Mesenchymal stem cell (in vitro differentiated cells and primary cell): ENCODE measurements at places on chromosomes 12 and 14.

GRCh38 chr12:54195737-54196347 lies 7.1 kb upstream of the SMUG1 start:
- peak; percentile 63 for DNase-seq

GRCh38 chr14:51092965-51093364 lies 1.9 kb downstream of the TRIM9 start:
- no peak for DNase-seq

- DNase-seq, result no peak
Observed at GRCh38 chr12:87382959-87383566, 646.1 kb downstream of the C12orf50 start.

DNA sequence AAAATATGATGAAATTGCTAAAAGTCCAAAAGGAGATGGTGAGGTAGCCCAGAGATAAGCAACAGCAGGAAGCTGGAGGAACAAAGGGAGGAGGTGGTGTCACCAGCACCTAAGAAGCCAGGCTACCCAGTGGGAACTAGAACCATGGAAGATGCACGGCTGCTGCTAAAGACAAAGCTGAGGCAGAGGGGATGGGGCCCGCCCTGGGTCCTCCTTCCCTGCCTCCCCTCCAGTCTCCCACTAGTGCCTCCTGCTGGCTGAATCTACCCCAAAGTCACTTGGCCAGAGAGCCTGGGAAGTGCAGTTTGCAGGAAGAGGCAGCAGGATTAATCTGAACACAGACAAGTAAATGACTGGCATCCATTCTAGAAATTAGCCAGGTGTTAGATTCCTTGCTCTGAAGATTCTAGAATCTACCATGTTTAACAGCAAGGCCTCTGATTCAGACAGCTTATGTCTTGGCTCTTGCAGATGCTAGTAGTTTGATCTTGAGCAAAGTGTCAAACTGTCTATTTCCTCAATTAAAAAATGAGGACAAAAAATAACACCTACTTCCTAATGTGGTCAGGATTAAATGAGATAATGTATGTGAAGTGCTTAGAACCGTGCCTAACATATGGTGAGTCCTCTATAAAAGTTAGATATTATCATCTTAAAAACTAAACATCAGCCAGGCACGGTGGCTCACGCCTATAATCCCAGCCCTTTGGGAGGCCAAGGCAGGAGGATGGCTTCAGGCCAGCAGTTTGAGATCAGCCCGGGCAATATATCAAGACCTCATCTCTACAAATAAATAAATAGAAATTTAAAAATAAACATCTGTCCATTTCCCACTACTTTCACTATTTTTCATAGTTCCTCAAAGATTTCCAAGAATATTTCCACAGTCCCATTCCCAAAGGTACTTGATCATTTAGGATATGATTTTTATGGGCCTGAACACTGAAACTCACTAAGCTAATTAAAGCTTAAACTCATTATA lies 5.8 kb upstream of the LRP10 start:
- no peak for DNase-seq

DNA sequence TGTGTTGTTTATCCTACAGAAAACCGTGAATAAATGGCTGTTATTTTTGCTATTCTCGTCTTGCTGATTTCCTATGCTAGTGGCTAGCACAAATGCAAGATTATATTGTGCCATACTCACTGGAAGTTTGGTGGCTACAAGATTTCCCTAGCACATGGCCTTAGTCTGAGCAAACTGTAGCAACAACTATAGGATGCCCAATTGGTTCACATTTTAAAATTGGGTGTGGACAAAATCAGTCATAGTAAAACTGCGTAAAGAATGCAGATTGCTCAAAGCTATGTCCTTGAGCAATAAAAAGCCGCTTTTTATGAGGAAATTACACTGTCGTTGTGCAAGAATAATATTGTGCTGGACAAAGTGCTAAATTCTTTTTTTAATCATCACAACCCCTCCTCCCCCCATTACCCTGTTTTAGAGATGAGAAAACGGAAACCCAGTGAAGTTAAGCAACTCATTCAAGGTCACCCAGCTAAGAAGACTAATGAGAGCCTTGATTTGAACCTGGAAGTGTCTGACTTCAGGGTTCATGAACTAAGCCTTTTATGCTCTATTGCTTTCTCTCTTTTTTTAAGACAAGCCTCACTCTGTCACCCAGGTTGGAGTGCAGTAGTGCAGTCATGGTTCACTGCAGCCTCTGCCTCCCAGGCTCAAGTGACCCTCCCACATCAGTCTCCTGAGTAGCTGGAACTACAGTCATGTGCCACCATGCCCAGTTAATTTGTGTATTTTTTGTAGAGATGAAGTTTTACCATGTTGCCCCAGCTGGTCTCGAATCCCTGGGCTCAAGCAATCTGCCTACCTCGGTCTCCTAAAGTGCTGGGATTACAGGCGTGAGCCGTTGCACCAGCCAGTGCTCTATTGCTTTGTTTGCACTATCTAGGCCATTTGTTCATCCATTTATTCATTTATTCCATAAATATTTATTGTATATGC lies 73.6 kb downstream of the SRGAP1 start:
- peak; percentile 97 for DNase-seq

DNA sequence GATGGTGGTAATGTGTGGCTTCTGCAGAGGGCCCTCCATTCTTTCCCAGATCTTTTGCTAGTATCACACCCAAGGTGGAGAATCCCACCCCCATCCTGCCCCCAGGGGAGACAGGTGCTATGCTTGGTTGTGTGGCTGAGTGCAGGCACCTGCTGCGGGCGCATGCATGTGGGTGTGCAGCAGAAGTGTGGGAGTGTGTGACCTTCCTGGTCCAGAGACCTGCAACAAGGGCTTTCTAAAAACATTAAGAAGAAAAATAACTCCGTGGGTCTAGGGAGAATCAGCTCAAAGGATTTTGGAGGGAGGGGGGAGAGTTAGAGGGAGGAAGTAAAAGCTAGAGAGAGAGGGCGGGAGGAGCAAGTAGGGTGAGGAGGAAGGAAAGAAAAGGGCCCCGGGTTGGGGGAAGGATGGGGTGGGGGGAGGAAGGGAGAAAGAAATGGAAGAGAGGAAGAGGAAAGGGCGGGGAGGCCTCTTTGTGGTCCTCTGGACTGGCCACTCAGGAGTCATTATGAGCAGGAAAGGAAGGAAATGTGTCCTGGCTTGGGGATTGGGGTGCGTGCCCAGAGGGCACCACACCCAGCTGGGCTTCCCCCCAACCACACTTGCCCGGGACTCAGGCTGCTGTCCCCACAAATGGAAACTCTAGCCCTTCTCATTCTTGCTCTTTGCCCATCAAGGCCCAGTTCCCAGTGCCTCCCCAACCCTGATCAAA lies 3.1 kb upstream of the FIGNL2 start:
- no peak for DNase-seq

DNA sequence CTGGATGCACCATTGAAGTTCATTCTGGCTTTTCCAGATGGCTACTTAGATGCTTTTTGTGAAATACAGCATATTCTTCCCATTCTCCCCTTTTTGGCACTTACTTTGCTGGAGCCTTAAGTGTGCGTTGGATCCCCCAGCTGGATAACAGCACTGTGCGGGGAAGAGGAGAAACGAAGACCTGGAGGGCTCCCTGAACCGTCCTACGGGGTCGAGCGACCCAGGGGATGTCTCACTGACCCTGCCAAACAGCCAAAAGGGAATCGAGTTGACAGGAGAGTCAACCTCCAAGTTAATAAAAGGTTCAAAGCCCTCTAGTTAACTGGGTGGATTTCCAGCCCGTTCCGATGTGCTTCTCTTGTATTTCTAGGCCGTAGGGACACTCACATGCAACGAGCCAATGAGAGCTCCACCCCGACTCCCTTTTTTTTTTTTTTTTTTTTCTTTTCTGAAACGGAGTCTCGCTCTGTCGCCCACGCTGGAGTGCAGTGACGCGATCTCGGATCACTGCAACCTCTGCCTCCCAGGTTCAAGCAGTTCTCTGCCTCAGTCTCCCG lies 1.0 kb upstream of the CAMKK2 start:
- DNase-seq, result peak; percentile 69

GRCh38 chr14:59245809-59246295 lies 57.4 kb downstream of the DAAM1 start:
- no peak for DNase-seq

DNA sequence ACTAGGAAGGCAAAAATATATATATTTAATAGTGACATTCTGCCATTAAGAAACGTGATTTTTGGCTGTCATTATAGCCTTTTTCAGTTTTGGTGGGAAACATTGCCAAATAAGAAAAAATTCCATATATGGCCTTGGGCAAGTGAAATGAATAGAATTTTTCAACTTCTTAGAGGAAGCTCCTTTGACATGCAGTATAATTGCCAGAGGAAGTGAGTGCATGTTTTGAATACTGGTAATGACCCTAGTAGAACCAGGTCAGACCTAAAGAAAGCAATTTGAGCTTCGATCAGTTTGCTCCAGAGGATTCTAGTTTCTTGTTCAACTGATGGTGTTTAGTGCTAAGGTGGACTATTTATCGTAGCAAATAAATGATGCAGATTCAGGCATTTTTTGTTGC lies 26.2 kb upstream of the TRIM9 start:
- no peak for DNase-seq

GRCh38 chr14:99575043-99576023 lies 28.7 kb downstream of the CCDC85C start:
- DNase-seq, result no peak

DNA sequence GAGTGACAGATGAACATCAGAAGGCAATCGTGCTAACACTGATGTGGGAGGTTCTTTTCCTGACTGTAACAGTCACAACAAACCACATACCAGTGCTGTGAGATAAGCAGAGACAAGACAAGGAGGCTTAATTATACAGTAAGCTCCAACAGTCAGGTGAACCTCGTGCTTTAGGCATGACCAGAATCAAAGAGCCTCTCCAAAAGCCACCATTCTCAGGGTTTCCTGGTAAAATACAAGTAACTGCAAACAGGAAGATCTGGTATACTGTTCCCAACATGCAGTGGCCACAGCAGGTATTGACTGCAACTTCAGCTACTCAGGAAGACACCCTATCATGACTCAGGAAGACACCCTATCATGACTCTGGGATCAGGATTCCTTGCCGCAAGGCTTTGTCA lies 47.3 kb upstream of the GTF2A1 start:
- peak; percentile 3 for DNase-seq

GRCh38 chr12:97912943-97913342 lies 450.3 kb downstream of the RMST start:
- no peak for DNase-seq

DNA sequence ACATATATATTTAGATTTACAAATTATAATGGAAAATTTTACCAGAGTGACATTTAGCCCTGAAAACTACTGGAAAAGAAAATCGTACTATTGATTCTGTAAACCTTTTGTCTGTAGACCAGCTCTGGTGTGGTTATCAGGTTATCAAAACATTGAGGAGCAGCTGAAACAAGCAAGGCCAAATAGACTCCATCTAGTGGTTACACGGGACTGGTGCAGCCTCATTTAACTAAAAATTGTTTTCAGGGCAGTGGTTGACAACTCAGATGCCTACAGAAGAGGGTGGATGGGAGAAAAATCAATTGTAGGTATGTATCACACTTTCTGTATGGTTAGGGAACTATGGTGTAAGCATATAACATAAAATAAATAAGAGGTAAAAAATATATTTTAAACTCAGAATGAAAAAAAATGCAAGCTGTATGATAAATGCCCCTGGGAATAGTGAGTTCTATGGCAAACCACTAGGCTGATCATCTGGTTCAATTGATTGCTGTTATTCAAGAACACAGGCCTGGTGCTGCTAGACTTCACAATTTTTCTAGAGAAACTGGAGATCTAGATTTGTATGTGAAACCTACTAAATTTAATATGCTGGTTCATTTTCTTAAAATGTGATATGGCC lies 51.2 kb downstream of the ACSS3 start:
- peak; percentile 56 for DNase-seq

GRCh38 chr12:29415111-29415510 lies 34.1 kb upstream of the ERGIC2 start:
- no peak for DNase-seq

- DNase-seq, result no peak
Observed at GRCh38 chr14:64541972-64542835, 1.7 kb downstream of the HSPA2 start.

- DNase-seq, result no peak
Observed at GRCh38 chr12:101597164-101597563, 2.4 kb downstream of the MYBPC1 start.

DNA sequence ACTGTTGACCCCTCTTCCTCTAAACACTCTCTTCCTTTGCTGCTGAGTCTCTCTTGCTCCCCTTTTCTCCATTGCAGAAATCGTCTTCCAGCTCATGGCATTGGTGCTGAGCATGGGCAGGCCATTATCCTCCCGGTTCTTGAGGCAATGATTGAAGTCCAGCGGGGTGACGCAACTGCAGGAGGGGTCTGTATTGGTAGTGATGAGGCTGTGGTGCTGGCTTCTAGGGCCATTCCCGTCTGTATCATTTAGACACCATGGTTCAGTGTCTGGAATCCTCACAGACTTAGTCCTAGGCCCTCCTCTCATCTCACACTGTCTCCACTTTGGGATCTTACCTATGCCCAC lies 720 bp upstream of the SLC22A17 start:
- DNase-seq, result no peak

DNA sequence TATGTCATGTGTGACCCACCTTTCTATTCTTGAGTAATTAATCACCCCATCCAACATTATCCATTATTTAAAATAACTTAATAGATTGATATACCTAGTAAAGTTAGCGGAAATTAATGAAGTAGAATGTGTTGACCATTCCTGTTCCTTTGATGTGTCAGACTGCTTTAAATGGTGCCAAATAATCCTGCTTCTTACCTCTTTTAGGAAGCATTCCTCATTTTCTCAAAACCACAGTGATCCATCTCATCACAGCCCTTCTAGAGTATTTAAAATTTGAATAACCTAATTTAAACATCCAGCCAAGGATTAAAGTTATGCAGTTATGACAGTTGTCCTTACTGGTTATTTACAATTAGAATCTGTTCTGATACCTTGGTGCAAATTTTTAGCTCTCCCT lies 6.9 kb downstream of the MGAT4C start:
- no peak for DNase-seq

- no peak for DNase-seq
Observed at GRCh38 chr12:121711361-121712189, 977 bp upstream of the TMEM120B start.

GRCh38 chr14:90936757-90937440 lies 120.7 kb upstream of the TTC7B start:
- DNase-seq, result no peak

- no peak for DNase-seq
Observed at GRCh38 chr12:125677829-125678228, 612.6 kb downstream of the AACS start.

GRCh38 chr12:6443361-6443983 lies 1.3 kb upstream of the CD27 start:
- no peak for DNase-seq

GRCh38 chr12:104010121-104010520 lies 39.9 kb downstream of the GLT8D2 start:
- DNase-seq, result no peak

GRCh38 chr12:1939331-1939730 lies 20.9 kb upstream of the CACNA2D4 start:
- no peak for DNase-seq

- no peak for DNase-seq
Observed at GRCh38 chr12:18882690-18883089, 144.8 kb downstream of the CAPZA3 start.

- DNase-seq, result peak; percentile 42
Observed at GRCh38 chr12:72264548-72265175, 7.5 kb upstream of the TRHDE start.
